ENCODE measurements at places on chromosomes 2 and 18.

DNA sequence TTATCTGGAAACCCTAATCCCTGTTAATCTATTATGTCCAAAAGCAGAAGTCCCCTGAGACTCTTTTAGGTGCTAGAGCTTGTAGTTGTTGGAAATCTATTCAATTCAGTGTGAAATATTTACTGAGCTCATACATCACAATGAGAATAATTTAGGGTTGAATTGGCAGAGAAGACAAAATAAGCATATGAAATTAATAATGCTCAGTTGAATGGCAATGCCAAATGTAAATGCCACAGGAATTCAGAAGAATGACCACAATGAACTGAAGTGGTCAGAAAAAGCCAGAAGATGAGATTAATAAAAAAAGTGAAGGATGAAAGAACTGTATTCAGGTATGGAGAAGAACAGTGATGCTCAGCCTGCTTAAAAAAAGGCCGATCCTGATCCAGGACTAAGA lies 8.0 kb upstream of the STAT4 start:
- DNase-seq = no peak

GRCh38 chr2:26196683-26197418 lies 24.0 kb downstream of the GAREM2 start:
- no peak for DNase-seq

DNA sequence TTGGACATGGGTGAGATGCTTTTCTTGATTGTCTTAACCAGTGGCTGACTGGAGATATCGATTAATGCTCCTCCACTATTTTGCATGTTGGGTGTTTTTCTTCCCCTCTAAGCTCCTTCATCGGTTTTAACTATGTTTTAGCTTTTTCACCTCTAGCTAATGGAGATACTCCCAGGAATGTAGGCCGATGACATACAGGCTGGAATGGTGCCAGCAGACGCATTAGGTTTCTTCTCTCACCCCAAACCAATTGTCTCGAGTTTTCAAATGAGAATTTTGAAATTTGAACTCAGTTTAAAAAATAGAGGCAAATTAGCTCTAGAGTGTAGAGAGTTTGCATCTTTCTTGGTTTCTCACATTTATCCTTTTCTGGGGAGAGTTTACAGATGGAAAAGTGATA lies 247.6 kb downstream of the RPRM start:
- no peak for DNase-seq

- DNase-seq = no peak
Measured at GRCh38 chr2:231679908-231680284, 28.4 kb upstream of the PTMA start.

- DNase-seq = no peak
Measured at GRCh38 chr2:53275743-53276142, 491.9 kb upstream of the CHAC2 start.

DNA sequence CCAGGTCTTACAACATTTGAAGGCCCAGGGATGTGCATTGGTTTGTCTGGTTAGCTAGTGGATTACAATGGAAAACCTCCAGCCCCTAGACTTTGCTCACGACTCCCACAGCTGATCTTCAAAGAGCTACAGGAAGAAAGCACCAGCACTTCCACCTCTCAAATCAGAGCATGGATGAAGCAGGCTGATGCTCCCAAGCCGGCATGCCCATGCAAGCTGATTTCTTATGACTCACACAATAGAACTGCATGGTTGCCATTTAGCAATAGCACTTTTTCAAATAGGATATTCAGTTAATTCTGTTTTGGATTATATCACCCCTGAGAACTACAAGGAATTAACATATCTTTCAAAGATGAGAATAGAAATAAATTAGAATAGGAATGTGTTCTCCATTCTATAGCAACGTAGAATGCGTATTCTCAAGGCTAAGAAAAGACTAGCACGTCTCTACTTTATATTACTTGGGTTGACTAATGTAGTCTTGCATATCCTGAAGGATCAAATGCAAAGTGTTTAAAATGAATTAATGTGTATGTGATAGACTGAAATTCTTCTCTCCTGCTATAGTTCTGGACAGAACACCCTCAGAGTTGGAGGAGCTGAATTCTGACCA lies 292.4 kb downstream of the TRIB2 start:
- no peak for DNase-seq

DNA sequence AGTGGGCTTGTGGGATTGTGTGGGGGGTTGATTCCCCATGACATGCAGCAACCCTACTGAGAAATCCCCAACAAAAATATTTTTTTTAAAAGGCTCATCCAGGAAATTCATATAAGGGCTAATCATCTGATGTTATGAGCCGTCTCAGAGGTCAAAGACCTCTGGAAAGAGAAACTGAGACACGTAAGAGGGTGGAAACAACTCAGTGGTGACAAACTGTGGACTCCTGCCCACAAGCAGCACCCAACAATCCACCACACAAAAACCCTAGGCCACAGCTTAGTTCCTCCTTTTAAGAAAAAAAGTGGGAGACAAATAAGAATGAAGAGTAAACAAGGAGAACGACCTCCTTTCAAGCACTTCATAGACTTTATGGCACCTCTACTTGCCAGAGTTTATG lies 1096.1 kb upstream of the NRXN1 start:
- DNase-seq = no peak

DNA sequence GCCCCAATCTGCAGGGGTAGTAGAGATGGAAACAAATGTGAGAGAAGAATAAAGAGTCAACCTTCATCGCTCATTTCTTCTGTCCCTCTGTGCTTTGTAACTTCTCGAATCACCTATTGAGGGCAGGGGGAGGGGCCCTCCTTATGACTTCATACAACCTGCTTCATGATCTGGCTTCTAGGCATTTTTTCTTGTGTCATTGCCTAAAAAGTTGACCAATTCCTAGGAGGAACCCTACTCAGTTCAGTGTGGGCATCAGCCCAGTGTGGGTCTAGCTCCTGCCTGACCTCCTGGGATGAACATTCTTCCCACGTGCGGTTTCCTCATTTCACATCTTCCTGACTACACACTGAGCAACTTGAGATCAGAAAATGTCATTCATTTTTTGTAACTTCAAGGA lies 46.3 kb upstream of the CREB1 start:
- no peak for DNase-seq

DNA sequence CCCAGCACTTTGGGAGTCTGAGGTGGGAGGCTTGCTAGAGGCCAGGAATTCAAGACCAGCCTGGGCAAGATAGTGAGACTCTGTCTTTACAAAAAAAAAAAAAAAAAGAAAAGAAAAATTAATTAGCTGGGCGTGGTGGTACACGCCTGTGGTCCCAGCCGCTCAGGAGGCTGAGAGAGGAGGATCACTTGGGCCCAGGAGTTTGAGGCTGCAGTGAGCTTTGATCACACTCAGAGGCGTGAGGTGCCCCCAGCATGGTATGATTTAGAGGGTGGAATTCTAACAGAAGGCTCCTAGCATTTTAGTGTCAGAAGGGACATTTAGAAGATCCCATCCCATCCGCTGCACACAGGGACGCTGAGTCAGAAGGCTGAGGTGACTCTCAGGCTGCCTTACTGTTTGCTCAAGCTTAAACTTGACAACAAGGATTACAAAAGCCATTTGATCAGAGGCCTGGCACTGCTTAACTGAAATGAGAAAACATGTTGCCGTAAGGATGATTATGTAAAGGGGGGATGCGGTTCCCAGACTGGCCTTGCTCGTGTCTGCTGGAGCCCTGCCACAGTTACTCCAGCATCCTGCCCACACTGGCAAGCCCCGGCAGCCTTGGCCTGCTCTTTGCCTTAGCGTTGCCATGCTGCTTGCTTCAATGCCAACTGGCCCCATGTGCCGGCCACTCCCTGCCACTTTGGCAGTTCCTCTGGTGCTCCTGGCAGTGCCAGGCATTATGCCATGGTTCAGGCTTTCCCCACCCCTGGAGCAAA lies 45.6 kb upstream of the SLC1A4 start:
- peak; percentile 61 for DNase-seq

GRCh38 chr18:50397023-50397422 lies 22.2 kb downstream of the SKA1 start:
- no peak for DNase-seq

DNA sequence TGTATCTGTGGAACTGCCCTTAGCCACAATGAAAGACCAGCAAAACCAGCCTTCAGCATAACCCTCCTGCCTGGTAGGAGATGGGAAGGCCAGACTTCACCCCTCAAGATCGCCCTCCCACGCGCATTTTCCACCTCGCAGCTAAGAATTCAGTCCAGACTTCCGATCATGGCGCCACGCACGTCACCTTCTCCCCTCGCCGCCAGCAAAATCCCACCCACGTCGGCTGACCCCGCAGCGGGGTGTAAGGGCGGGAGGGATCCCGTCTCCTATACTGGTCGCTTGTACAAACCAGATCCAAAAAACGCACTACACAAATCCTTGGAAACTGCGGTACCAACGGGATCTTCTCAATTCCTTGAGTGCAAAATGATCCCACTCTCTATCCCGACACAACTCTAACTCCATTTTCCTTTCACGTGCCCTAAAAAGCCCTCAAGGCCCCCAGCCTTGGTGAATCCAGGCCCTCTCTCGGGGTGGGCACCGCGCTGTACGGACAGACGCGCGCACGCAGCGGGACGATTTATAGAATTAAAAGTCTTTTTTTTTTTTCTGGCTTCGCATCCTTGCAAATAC lies 1.0 kb upstream of the BMPR2 start:
- peak; percentile 95 for DNase-seq

DNA sequence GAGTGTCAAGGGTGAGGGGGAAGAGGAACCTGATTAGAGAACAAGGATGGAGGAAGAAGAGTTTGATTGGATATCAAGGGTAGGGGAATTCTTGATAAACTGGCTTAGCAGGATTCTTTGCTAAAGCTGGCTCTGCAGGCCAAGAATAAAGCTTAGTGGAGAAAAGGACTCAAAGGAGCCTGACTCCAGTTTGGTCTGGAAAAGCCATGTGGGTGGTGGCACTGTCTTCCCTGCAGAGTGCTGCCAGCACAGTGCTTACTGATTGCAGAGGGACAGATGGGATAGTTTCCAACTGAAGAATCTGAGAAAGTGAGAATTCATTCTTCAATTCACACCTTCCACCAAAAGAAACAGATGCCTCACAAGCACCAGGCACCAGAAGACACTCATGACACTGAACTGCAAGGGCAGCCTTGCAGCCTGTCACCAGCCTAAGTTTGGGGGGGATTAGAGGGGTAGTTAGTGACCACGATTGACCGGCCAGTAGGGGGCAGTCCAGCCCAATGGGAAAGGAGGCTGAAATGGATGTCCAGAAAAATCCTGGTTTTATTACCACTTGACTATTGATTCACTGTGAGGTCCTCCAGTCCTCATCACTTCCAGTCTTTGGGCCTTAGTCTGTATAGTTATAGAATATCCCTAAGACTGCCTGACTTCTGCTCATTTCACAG lies 334.5 kb downstream of the SMAD2 start:
- DNase-seq = no peak

DNA sequence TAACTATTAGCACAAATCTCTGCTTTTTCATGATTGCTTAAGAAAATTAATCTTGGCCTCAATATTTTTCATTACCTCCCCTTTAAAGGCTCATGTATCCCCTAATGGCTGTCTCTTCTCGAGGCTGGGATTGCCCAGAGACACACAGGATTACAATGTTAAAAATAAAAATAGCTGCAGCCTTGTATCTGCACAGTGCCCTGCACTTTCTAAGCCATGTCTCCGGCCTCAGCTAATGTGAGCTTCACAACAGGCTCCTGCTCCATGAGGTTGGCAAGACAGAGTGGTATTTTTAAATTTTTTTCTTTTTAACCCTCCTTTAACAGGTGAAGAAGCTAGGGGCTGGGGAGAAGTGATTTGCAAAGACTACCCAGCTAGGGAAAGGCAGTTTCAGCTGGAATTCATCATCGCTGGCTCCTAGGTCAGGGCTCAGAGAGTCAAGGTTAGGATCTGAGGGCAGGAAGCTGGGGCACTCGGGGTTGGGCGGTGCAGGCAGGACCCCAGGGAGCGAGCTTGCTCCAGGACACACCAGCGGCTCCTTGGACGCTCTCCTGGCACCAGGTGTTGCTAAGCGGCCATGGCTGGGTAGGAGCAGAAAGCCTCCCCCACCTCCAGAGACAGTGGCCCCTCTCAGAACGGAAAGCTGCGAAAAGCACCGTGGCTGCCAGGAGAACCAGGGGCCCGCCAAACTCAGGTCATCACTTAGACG lies 135.6 kb downstream of the SMAD2 start:
- no peak for DNase-seq

- DNase-seq = no peak
Measured at GRCh38 chr2:24512831-24513230, 21.8 kb downstream of the NCOA1 start.

DNA sequence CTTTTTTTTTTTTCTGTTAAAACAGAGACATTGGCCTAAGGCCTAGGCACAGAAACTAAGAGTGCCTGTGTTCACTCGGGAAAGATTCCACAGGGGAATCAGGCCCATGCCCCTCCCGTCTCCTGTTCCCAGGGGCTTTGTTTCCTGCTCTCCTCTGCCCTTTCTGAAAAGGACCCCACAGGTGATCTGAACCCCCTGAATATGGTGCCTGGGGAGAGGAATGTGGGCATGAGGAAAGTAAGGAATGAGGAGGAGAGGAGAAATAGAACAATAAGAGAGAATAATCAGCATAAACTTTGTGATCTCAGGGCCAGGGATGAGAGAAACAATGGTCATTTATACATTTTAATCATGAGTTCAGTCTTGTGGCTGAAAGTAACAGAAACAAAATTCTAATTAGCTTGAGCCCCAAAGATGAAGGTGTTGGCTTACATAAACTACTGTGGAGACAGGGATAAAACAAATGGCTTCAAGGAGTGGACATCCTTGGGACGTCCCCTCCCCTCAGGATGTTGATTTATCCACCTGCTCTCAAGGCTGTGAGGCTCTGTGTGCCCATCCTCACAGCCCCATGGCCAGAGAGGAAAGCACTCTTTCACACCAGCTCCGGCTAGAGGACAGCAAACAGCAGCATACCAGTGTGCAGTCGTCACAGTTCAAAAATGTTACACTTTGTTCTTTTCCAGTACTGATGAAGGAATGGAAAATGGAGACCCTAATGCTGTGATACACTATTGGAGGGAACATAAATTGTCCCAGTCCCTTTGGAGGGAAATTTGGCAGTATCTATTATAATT lies 46.4 kb upstream of the MRPL33 start:
- no peak for DNase-seq

DNA sequence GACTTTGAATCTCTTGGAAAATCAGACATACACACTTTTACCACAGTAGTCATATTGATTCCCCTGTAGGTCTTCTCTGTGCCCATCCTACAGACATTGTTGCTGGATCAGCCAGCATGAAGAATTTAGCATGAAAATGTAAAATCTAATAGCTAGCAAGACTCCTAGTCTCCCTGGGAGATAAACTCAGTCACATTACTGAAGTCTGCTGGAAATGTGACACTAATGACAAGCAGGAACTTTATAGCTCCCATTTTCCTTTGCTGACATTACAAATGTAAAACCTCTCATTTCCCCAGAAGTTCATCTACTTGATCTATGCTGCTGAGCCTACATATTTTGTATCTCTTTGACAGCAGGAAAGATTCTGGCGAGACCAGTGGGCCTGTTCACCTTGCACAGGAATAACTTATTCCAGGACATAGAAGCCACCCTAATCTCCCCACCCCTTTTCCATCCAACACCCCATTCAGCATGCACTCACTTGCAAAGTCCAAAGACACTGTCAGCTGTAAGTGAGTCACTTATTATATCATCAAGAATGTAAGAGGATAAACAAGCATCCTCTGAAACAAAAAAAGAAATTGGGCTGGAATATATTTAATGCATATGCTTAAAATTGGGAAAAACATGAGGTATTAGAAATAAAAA lies 648.3 kb upstream of the PKDCC start:
- no peak for DNase-seq

GRCh38 chr2:222289278-222290160 lies 9.3 kb downstream of the PAX3 start:
- no peak for DNase-seq
